Caki2 (cell line): ENCODE measurements at places on chromosomes 6 and 20. TPM values are rescaled to one million over a fixed set of nuclear protein-coding genes. Genes with fewer than 3 reads are reported as not detected.

PPP1R14C gene
- total RNA-seq = 14.6 and 28.8 TPM in 2 replicates

COL11A2 gene
- total RNA-seq = 0.20 and 1.4 TPM in 2 replicates

C6orf58 gene
- total RNA-seq = 1.3 TPM in 1 of 2 replicates, not detected in the other

ZNF318 gene
- total RNA-seq = 1.6 and 4.3 TPM in 2 replicates

GJA1 gene
- total RNA-seq = 26.6 and 32.5 TPM in 2 replicates

PRR18 gene
- total RNA-seq = not detected in 2 replicates

UST gene
- 0.37 and 0.61 TPM in 2 replicates for total RNA-seq

PI3 gene
- not detected in 2 replicates for total RNA-seq

PTPRK gene
- total RNA-seq = 21.6 and 32.6 TPM in 2 replicates

MARCKS gene
- total RNA-seq = 43.4 and 48.6 TPM in 2 replicates

RBBP8NL gene
- total RNA-seq = not detected in 2 replicates

SNRPB gene
- 1,102 and 1,193 TPM in 2 replicates for total RNA-seq

DEFB124 gene
- not detected in 2 replicates for total RNA-seq

AARS2 gene
- 20.0 and 23.9 TPM in 2 replicates for total RNA-seq

BMP2 gene
- 2.6 and 4.3 TPM in 2 replicates for total RNA-seq

CDH26 gene
- total RNA-seq = 0.44 and 0.55 TPM in 2 replicates

OR2W1 gene
- total RNA-seq = not detected in 2 replicates

SEL1L2 gene
- not detected in 2 replicates for total RNA-seq

FOXQ1 gene
- total RNA-seq = 13.6 and 23.2 TPM in 2 replicates

OLIG3 gene
- not detected in 2 replicates for total RNA-seq

CD83 gene
- total RNA-seq = 10.5 and 16.7 TPM in 2 replicates

POU5F1 gene
- 0.09 and 26.0 TPM in 2 replicates for total RNA-seq

XPO5 gene
- total RNA-seq = 28.3 and 39.2 TPM in 2 replicates

HLA-DMA gene
- total RNA-seq = 7.4 and 16.7 TPM in 2 replicates

ZGPAT gene
- total RNA-seq = 44.3 and 49.9 TPM in 2 replicates

FOXC1 gene
- total RNA-seq = 73.5 and 88.4 TPM in 2 replicates

TRAPPC3L gene
- total RNA-seq = not detected in 2 replicates

COL21A1 gene
- not detected in 2 replicates for total RNA-seq

CAGE1 gene
- total RNA-seq = not detected in 2 replicates

OOEP gene
- 4.1 TPM in 1 of 2 replicates, not detected in the other for total RNA-seq

VSX1 gene
- not detected in 2 replicates for total RNA-seq

SLC22A23 gene
- 3.6 and 10.1 TPM in 2 replicates for total RNA-seq

SAMD5 gene
- total RNA-seq = 6.9 and 8.6 TPM in 2 replicates

SLC44A4 gene
- total RNA-seq = 0.54 TPM in 1 of 2 replicates, not detected in the other

POU3F2 gene
- total RNA-seq = 0.61 TPM in 1 of 2 replicates, not detected in the other

C20orf202 gene
- total RNA-seq = not detected in 2 replicates

NFATC2 gene
- total RNA-seq = 0.29 and 0.34 TPM in 2 replicates

FAM217A gene
- not detected in 2 replicates for total RNA-seq
